ENCODE measurements at places on chromosomes 4 and X.
A peak's percentile ranks its signal among the peaks of the same experiment; 100 is the strongest.

DNA sequence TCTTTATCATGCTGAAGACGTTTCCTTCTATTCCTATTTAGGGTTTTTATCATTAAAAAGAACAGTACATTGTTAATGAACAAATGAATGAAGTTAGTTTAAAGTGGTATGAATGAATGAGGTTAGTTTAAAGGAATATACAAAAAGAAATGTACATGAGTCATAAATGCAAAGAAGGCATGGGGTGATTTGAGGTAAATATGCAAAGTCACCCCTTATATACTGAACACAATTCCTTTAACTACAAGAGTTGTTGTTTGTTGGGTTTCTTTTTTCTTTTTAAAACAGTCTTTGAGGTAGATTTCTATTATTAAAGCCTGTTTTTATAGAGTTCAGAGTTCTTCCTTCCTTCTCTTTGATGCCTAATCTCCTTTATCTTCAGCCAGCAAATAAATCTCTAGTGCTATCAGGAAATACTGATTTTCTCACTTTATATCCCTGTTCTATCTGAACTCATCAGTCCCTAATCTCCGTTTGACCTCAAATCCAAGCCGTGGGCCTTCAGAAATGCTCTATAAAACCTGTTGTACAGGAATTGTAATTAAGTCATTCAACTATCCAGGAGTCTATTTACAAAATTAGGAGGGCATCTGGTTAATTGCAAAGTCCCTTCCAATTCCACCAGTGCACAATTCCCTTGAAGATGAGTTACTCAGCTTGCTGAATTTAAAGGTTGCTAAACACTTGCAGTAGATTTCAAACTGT, 31.6 kb upstream of the ABCG2 start:
- no peak for DNase-seq

DNA sequence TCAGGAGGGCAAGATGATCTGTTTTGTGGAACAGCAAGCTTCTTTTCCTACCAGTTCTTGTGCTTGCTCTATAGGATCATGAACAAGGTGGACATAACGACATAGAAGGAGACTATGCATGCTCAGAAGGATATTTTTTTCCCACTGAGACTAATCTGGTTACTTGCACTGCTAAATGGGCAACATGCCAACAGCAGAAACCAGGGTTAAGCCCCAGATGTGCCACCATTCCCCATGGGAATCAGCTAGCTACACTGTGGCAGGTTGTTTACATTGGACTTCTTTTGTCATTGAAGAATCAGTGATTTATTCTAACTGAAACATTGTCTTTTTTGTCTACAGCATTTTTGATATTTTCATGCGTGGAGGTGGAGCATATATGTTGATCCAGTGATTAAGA, 165.6 kb downstream of the C4orf33 start:
- DNase-seq: no peak

DNA sequence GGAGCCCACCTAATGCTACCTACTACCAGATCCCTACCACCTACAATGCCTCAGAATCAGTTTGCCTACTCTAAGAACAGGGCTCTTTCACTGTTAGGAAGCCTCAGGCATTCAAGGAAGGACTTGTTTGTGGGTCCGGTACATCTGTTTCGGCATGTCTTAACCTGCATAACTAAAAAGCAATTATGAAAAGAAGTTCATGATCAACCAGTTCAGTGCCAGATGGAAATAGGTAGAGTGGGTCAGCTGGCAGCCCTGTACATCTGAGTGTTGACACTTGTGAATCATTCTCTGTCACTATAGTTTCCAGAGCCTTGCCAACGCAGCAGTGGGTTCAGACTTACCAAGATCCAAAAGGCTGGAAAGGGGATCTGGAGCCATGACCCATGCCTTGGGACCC, 3.3 kb downstream of the TMEM185A start:
- DNase-seq: no peak

- no peak for DNase-seq
Measured at GRCh38 chr4:94571298-94571697, 119.6 kb downstream of the PDLIM5 start.

DNA sequence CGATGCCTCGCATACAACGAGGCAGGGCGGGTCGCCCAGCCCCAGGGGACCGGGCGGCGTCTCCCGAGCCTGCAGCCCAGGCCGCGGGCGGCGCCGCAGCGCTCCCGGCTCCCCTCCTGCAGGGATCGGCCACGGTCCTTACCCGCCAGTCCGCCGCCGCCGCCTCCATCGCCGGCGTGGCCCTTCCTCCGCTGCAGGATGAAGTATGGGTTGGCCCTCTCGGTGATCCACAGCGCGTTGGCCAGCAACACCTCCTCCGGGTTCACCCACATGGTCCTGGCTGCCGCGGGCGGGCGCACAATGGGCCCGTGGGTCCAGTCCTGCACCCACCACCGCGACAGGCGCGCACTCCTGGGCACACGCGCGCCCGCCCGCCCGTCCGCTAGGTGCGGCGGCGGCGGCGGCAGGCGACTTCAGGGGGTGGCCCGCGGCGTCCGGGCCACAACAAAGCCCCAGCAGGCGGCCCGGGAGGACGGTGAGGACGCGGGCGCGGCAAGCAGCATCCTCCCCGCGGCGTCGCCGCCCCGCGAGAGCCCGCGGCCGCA, 339 bp downstream of the TBC1D9 start:
- no peak for DNase-seq

DNA sequence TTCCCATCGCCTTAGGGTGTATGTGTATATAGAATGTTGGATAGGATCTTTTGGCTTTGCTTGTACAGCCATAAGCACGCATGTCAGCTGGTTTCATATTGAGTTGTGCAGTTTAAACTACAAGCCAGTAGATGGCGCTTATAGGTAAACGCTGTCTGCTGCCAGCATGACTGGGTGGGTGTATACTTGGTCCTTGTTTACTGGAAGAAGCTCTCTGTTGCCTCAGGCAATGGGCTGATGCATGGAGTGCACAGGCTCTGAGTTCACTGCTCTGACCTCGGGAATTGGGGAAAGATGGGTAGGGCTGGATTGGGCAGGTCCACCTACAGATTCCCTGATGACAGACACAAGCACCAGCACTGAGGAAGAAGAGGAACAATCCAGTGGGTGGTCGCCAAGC, 831.5 kb downstream of the STIM2 start:
- DNase-seq: no peak

- DNase-seq: no peak
Measured at GRCh38 chr4:6715704-6716017, 313 bp upstream of the BLOC1S4 start.

DNA sequence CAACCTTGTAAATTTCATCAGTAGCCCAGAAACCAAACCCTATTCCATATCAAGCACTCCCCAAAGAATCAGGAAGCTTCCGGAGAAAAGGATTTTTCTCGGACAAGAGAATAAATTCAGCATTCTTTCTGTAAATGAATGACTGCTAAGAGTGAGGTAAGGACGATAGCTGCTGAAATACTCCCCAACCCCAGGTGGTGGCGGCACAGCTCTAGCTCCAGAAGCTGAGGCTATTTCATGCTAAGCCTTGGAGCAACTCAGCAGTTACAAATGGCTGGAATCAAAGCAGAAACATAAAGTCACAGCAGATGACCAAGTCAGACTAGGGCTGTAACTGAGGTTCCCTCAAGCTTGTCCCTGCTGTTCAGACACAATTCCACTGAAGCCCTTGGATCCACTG, 13.9 kb upstream of the PCDH19 start:
- DNase-seq: no peak

DNA sequence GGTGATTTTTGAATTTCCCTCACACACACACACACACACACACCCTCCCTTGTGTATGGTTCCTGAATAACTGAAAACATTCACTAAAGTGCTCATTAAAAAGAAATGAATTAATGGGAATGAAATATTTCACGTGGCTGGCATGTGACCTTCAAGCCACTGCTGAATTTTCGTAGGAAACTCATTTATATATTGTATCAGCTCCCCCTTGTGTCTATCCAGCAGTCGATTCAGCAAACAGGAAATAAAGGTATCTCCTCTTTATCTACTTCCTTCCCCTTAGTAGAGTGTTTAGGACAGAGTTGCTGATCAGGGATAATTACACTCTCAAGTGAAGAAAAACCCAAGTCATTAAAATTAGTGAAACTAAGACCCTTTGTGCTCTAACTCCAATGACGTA, 912.6 kb upstream of the LCORL start:
- no peak for DNase-seq

DNA sequence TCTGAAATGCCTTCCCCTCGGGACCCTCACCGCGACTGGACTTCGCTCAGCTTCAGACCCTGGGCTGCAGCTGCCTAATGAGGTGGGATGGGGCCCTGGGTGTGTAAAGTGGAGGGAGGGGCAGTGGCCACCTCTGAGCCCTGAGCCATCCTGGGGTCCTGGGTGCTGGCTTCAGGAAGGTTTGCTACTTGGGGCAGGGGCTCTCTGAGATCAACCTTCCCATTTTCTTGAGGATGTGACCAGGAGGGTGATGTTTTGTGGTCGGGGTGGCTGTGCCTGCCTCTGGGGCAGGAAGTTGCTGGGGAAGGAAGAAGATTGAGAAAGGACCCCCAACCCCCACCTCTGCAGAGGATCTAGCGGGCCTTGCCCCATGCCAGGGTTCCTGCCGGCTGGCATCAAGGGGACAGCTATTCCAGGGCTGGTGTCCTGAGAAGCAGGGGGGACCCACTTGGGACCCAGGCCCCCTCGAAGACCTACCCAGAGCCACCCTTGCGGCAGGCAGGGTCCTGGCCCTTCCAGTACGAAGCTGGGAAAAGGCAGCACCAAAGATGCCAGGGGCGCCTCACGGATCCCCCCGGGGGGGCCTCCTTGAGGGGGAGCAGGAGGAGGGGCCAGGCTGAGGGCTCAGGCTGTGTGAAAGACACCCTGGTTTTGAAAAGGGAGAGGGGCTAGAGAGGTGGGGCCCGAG, 6.5 kb downstream of the SH3BP2 start:
- DNase-seq: no peak

GRCh38 chrX:49273181-49273727, 3.7 kb downstream of the PPP1R3F start:
- DNase-seq: no peak

DNA sequence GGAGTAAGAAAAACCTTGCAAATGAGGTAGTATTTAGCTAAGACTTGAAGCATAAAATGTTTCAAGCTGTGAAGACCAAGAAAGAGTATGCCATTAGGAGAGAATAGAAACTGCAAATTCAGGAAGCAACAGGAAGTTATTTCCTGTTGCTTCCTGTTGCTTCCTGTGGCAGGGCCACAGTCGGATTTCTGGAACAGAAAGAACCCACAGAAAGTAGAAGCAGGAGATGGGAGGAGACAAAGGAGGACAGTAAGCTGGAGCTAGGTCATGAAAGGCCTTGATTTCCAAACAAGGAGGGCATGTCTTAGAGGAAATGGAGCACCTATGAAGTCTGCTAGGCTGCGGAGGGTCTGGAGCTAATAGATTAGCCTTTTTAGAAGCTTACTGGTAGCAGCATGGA, 17.2 kb downstream of the ASB11 start:
- DNase-seq: no peak

GRCh38 chr4:23153076-23153475, 460.3 kb downstream of the GBA3 start:
- no peak for DNase-seq

- DNase-seq: no peak
Measured at GRCh38 chr4:152037435-152037834, 276.6 kb upstream of the GATB start.

DNA sequence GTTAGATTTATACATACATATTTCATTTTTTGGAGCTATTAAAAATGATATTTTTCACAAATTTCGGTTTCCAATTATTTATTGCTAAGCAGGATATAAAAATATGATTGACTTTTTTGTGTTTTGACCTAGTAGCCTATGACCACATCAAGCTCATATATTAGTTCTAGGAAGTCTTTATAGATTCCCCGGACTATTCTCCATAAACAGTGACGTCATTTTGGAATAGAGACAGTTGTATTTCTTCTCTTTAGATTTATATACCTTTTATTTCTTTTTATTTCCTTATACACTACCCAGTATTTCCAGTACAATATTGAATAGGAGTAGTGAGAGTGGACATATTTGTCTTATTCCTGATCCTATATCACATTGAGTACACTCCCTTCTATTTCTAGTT, 31.8 kb downstream of the DDX53 start:
- DNase-seq: no peak

DNA sequence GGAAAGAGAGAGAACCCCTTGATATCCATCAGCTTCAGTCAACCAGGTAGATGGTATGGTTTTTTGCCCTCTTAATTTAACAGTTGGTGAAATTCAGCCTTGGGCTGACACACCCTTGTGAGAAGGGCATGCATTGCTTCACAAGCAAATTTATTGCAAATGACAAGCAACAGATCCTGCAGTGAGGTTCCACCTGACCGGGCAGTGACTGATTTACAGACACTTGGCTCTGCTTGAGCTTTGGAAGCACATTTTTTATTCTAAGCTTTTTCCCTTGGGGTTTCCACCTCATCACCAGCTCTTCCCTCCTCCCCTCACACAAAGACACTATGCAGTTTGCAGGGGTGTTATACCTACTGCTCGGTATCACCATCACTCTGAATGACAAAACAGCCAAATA, 28.3 kb upstream of the SERTM2 start:
- DNase-seq: peak; percentile 41

- no peak for DNase-seq
Measured at GRCh38 chr4:186201535-186202230, 10.3 kb downstream of the CYP4V2 start.

DNA sequence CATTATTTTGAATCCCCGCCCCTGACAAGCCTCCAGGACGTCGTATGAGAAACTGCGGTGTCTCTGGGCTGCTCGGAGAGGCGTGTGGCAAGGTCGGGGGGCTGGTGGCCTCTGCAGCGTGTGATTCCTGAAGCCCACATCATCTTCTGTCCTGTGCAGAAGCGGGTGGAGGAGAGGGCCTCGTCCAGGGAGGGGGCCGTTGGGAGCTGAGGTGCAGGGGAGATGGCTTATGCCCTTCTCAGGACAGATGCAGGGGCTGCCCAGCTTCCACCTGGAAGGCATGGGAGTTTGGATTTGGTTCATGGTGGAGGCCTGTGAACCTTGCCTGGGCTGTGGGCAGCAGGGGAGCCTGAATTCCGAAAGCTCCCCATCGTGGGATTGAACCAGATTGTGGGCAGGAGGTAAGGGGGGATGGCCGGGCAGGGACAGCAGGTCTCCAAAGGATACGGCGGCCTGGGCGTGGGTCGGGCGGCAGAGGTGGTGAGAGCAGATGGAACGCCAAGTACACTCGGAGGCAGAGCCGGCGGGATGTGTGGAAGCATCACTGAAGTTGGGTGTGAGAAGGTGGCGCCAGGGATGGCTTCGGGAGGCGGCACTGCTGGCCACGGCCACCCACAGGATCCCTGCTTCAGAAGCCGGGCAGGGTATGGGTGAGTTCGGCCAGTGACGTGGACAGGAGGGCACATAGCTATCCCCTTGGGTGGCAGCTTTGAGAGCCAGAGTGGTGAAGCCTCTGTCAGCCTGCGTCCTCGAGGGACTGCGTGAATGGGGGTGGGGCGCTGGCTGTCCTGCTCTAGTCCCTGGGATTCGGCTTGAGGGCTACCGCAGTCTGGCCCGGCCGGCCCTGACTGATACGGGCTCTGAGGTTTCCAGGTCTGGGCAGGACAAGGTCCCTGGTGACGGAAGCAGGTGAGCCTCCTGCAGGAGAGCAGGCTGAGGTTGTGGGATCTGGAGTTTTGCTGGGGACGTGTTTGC, 76.3 kb upstream of the ADRA2C start:
- DNase-seq: no peak
